ENCODE measurements at places on chromosomes 1 and 21. TPM values are rescaled to one million over a fixed set of nuclear protein-coding genes. Genes with fewer than 3 reads are reported as not detected.

- no peak for DNase-seq
Observed at GRCh38 chr1:18192974-18193373, 85.4 kb downstream of the IGSF21 start.

DNA sequence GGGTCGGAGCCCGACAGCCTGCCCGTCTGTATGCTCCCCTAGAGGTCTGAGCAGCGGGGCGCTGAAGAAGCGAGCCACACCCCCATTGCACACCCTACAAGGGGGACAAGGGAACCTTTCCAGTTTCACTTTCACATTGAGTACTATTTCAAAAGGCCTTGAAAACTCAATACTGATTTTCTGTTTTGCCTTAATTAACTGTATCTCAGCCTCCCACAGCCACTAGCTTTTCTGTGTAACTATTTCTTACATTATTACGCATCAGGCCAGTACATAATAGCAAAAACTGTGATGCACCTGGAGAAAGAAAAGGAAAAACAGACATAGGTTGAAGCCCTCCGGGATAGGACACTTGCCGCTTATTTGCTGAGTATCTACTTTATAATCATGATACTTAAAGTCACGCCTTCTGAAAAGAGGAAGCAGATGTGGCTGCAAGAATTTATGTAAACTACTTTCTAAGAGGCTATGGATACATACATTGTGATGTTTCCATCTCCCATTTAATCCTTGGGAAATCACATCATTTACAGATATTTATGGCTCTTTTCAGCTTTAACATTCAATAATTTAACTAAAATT is 1719.5 kb downstream of the MRPL39 start:
- DNase-seq = no peak

GRCh38 chr21:33245289-33245918 is 15.7 kb downstream of the IFNAR2 start:
- no peak for DNase-seq

DNA sequence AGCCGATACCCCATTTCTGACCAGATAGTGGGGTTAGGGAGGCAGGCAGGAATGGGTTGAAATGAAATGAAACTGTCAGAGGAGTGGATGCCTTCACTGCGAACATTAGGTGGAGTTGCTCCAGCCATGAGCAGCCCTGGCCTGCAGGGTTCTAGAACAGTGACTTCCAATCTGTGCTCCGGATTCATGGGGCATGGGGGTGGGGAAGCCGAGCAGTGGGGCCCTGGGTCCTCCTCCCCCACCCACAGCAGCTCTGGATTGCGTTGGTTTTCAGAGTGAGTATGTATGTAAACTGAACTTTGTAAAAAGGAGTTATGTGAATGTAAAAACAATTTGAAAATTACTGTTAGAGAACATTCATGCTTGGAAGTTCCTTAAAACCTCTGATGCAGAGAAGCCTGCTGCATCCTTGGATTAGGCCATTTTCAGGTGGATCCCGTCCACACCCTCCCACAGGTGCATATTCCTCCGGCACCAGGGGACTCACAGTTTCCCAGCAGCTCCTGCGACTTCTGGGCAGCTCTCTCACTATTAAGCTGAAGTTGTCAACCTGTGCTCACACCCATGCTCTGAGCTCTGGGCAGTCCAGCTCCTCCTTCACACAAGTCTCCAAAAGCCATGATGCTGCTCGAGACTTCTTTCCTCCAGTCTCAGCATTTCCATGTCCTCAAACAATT is 54.4 kb upstream of the EDN2 start:
- DNase-seq = no peak

Gene MANEAL
- total RNA-seq = 7.5 TPM

Gene SPATA45
- total RNA-seq = not detected

Measured in pancreas (tissue), 10 donors.